ENCODE measurements at places on chromosomes 11 and 22. TPM values are rescaled to one million over a fixed set of nuclear protein-coding genes. Genes with fewer than 3 reads are reported as not detected.

DNA sequence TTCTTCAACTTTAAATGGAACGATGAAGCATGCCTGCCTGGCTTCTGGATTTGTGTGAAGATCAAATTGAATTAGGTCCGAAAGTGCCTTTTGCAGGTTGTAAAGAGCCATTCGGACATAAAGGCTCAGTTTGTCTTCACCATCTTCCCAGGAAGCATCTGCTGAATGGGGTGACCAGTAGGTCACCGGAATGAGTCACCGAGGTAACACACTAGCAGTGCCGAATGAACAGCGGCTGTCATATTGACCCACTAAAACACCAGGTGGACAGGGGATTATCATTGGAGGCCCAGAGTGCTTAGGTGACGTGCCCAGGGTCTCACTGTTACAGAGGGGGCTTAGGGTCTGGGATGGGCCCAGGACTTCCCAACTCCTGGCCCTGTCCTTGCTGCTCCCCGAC is 43.1 kb upstream of the MYH9 start:
- peaks cover 33% of the 10 kb centered on the region for H3K4me1 ChIP-seq
- no peaks in the 10 kb centered on the region for H3K27me3 ChIP-seq
- H3K27ac ChIP-seq, result no peak overlapping the region

GATD1 gene
- 51.0 TPM for total RNA-seq

DNA sequence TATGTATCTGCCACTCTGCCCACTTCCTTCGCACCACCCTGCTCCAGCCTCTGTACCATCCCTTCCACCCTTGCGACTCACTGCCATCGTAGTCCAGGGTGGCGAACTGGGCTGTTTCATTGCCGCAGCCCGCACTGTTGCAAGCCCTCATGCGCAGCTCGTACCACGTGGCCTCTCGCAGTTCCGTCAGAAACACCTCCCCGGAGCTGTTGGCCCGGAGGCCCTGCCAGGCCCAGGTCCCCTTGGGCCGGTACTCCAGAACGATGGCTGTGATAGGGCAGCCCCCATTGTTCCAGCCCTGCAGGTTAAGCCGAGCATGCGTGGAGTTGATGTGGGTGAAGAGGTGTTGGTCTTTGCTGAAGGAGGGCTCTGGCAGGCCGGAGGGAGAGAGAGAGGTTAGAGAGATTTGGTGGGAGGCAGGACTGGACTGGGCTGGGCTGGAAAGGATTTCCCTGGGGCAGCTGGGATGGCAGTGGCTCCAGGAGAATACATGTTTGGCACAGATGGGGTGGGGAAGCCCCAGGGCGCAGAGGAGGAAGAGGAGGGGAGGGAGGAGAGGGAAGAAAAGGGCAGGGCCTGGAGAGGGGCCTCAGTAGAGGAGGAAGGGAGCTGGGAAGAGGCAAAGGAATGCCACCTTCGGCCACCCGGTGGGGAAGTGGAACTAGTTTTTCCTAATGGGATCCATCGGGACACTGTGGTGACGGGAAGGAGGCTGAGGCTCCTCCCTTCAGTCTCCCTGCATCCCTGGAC is 109.6 kb downstream of the CEP164 start:
- no peaks in the 10 kb centered on the region for H3K27me3 ChIP-seq
- no peaks in the 10 kb centered on the region for H3K4me1 ChIP-seq
- H3K27ac ChIP-seq, result no peak overlapping the region
- DNase-seq, result no peak

DNA sequence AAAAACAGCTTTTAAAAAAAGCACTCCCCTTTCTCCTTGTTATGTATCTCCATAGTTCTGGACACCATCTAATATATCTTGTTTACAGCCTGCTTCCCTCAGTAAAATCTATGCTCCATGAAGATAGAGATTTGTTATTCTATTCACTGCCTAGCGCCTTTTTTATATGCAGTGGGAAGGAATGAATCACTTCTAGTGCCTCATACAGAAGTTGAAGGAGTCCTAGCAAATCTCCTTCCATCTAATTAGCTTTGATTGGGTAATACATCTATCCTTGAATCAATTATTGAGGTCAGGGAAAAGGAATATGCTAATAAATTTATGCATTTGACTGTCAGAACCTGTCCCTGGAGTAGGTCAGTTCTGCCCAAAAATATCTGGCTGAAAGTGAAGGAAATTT is 25.8 kb downstream of the SPA17 start:
- H3K4me1 ChIP-seq, result peaks cover 6% of the 10 kb centered on the region
- H3K27ac ChIP-seq, result no peak overlapping the region
- no peaks in the 10 kb centered on the region for H3K36me3 ChIP-seq
- no peak for DNase-seq
- no peaks in the 10 kb centered on the region for H3K27me3 ChIP-seq
- no peak overlapping the region for H3K4me3 ChIP-seq
